ENCODE measurements at places on chromosomes 16 and 17.

DNA sequence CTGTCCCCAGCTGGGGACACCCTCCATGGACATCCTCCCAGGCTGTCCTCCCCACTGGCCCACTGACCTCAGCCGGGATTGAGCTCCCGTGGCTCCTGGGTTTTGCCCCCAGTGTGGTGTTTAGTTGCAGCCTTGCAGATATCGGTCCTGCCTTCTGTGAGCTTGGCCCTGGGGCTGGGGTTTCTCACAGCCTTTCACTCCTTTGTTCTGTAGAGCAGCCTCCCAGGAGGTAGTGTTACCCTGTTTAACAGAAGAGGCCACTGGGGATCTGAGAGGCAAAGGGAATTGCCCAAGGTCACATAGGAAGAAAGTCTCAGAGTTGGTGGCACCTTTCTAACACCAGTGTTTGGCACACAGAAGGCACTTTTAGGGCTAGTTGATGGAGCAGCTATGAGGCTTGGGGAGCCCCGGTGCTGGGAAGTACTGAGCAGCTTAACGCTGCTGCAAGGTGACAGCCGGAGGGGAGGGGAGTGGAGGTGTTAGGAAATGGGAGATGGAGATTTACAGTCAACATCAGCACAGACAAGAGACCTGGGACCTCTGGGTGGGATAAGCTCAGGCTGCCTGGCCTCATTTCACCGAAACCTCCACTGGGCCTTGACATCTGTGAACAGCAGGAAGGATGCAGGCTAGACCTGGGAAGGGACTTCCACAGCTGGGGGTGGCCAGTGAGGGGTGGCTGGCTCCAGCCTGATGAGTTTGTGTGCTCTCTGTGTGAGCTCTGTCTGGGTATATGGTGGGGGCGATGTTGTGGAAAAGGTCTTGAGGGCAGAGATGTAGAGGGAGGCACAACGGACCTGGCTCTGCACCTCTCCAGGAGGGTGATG is 26.1 kb downstream of the CACNA1G start:
- DNase-seq: no peak

DNA sequence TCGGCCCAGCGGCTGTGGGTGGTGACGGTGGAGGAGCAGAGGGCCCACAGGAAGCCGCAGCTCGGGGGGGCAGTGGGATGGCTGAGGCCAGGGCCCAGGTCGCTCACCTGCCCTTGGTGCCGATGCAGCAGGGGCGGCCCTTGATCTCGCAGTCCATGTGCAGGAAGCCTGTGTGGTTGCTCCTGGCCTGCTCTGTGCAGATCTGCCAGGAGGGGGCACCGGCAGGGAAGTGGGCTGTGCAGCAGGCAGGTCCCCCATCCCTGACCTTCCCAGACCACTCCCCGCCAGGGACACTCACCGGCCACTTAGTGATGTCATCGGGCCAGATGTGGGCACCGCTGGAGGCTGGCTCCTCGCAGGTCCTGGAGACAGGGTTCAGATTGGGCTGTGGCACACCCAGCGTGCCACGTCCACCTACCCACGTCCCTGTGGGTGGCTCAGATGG is 6.2 kb downstream of the AANAT start:
- no peak for DNase-seq

GRCh38 chr16:83220066-83220465 is 587.7 kb upstream of the HSBP1 start:
- no peak for DNase-seq

DNA sequence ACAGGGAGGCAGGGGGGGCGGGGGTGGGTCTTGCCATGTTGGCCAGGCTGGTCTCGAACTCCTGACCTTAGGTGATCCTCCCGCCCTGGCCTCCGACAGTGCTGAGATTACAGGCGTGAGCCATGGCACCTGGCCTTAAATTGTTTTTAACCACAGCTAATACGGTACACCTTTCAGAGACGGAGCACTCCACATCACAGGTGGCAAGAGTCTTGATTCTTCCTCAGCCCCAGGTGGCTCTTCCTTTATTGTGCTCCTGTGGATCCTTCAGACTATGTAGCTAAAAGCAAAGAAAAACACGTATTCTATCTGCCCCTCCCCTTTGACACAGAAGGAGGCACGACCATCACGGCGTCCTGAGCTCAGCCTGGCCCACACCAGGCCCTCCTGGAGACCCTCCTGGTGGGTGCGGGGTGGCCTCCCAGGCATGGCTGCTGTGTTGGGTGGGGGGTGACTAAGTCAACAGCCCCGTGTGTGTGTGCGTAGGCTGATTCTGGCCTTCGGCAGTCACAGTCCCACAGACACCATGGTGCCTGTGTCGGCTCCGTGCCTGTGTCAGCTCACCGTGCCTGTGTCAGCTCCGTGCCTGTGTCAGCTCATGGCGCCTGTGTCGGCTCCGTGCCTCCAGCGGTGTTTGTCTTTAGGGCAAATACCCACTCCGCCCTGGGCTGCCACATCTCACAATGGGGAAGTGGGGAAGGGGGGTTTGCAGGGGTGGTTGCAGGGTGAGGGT is 10.8 kb upstream of the SECTM1 start:
- no peak for DNase-seq

- no peak for DNase-seq
Measured at GRCh38 chr17:77322514-77323412, 182.0 kb downstream of the SEC14L1 start.

DNA sequence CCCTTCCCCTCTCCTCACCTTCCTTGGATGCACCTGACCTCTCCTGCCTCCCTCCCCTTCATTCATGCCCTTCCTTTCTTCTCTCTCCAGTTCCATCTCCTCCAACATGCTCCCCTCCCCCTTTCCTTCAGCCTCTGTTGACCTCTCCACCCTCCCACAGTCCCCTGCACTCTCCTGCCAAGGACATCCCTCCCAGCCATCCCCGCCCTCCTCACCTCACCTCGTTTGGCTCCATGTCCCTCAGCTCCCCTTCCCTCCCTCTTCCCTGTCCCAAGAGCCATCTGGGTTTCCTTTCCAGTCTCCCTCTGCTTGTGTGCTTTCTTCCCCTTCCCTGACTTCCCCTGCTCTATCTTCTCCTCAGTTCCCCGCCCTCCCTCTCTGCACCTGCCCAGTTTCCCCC is 819.7 kb downstream of the KCNJ18 start:
- no peak for DNase-seq

DNA sequence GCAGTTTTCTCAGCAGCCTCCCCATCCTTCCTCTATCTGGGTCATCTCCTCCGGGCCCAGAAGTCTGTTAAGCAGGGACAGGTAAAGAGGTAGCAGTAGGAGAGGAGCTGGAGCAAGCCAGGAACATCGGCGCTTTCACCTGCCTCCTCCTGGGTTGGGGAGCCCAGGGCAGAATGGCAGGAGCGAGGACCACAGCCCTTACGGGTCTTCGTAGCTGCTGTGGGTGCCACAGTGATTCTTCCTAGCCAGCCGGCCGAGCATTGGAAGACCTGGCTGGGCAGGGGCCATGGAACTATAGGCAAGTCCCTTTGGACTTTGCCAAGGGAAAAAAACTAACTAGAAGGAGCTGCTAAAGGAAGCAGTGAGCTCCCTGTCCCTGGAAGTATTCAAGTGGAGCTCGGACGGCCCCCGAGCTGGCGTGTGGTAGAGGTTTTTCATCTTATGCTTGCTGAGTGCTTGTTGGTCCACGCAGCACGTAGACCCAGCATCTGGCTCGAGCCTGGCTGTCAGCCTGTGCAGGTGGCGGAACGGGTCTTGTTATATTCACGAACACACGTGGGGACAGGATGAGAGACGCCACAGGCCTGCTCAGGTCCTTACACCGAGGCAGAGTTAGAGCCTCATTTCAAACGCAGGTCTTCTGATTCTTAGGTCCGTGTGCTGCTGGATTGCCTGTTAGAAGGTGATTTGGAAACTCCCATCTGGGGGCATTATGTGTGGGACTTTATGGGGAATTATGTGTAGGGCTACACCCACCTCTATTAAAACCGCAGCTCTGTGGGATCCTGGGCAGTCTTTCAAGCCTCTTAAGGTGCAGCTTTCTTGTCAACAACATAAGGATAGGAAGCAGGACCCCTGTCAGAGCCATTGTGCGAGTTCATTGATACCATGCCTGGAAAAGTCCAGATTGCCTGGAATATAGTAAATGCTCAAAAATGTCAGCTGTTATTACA is 54.8 kb downstream of the OR1D5 start:
- no peak for DNase-seq

GRCh38 chr17:35433075-35433894 is 985 bp upstream of the SLFN12 start:
- peak; percentile 46 for DNase-seq

DNA sequence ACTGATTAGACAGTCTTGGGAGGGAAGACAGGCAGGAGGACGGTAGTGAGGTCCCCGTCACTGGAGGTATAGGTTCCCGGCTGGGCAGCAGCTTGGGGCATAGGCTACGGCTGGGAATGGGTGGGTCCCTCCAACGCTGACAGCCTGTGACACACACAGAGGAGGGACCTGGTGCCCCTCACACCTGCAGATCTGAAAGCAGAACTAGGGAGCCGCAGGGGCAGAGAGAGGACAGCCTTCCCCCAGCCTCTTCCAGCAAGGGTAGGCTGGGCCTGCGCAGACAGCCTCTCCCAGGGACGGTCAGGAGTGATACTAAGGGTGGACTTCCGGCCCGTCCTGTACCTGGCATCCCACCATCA is 2.0 kb downstream of the P2RX1 start:
- no peak for DNase-seq

- DNase-seq: no peak
Measured at GRCh38 chr17:80845863-80846671, 145.6 kb upstream of the CHMP6 start.

DNA sequence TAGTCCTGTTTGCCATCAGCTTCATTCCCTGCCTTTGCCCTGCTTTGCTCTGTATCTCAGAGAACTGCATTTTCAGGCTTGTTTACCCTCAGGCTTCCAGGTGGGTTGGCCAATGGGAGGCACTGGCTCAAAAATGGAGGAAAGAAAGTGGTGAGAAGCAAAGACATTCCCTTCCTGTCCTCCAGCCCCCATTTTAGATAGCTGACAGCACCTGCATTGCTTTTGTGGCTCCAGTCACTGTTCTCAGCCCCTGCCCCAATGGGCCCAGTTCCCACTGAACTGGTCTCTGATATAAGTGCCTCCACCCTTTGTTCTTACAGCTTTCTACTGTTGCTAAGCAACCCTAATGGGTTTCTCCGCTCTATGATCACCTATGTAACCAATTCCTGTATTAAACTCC is 19.4 kb upstream of the SDK2 start:
- DNase-seq: no peak

- DNase-seq: peak; percentile 67
Measured at GRCh38 chr17:74457146-74457819, 9.2 kb upstream of the CD300A start.

DNA sequence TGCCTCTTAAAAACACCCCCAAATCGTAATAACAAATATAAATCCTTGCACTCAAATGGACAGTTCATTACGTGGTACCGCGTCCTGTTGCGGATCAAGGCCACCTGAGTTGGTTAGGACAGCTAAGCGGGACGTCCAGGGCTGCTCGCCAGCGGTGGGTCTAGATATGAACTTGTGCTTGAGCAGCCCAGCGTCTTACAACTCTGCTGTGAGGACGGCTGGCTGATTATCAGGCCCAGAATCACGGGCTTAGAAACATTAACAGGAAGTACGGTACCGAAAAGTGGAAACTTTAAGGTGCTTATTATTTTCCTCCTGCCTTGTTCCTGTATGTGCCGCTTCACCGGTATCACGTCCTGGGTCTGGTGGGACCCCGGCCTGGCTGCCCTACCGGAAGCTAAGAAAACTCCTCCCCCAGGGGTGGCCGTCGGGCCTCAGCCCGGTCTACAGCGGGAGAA is 832 bp upstream of the SRRM2 start:
- no peak for DNase-seq

DNA sequence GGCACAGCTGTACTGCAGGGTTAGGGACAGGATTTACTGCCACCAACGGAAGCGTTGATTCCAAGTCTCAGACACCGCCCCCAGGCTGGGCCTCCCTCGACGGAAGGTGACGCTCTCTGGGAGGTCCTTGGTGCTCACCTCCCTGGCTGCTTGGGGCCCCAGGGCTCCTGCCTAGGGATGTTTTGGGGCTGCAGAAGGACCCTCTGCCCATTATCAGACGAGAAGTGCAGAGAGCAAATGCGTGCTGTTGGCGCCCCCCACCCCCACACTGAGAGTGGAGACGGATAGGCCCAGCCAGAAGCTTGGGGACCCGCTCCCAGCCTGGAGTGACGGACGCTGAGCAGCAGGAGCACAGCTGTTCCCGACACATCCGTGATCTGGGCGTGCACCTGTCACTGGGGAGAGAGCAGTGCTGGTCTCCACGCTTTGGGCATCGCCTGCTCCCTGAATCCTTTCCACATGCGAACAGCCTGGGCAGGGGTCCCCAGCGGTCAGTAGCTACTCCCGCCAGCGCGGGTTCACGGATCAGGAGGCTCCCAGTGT is 5.1 kb upstream of the SOX8 start:
- no peak for DNase-seq

GRCh38 chr17:46915596-46915995 is 7.4 kb upstream of the GOSR2 start:
- DNase-seq: no peak

DNA sequence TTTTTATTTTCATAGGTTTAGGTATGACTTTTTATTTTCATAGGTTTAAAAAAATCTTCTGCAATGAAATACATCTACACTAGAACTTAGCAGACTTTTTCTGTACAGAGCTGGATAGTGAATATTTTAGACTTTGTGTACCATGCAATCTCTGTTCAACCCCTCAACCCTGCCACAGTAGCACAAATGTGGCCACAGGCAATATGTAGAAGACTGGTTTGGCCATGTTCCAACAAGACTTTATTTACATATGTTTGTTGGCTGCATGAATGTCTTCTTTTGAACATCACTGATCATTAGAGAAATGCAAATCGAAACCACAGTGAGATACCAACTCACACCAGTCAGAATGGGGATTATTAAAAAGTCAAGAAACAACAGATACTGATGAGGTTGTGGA is 229.2 kb downstream of the SHISA9 start:
- DNase-seq: no peak

DNA sequence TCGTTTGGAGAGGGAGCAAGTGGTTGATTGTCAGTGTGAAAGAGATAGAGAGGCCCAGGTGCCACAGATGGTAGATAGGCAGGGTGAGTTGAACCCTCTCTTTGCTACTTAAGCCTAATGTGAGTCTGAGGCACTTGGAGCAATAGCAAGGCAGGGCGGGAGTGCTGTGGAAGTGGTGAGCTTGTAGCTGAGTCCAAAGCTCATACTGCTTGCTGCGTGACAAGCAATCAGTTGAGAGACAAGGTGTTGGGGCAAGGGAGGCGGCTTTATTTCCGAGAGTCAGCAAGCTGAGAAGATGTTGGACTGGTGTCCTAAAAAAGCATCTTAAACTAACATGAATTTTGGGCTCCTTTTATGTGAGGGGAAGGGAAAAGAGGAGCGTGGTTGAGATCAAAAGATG is 112.9 kb upstream of the ZKSCAN2 start:
- DNase-seq: no peak

- DNase-seq: no peak
Measured at GRCh38 chr16:47358816-47359215, 102.0 kb downstream of the ITFG1 start.

GRCh38 chr16:31430380-31431052 is 2.4 kb upstream of the COX6A2 start:
- no peak for DNase-seq

DNA sequence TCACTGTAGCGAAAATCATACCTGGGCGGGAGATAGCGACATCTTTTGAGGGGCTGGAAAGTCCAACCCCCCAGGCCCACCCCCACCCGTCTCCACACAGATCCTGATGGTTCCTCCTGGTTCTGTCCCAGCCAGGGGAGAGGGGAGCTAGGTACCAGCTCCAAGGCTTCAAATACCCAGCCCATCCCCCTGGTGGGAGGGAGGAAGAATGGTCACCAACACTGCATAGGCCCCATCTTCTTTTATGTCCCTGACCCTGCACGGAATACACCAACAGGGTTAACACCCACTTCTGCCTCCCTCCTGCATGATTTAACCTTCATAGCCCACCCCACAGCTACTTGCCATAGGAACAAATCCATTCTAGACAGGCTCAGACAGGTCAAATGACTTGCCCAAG is 9.3 kb downstream of the HAP1 start:
- no peak for DNase-seq
